ENCODE measurements at places on chromosomes 6 and 20. TPM values are rescaled to one million over a fixed set of nuclear protein-coding genes. Genes with fewer than 3 reads are reported as not detected.

DNA sequence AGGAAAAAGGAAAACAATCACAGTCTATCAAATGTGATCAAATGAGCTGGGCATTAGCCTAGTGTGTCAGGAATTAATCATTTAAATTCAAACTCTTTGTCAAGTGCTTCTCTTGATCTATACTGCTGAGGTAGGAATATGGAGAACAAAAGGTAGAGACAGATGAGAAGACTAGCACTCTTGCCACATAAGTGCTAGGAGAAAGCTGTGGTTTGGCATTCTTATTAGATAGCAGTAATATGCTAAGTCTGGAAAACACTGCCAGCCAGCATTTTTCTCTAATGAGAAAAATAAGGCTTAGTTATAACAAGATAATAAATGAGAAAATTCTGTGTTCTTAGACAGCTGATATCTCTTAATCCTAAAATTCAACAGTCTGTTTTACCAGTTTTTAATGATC lies 38.9 kb downstream of the ORC3 start:
- H3K27me3 ChIP-seq = no peaks in the 10 kb centered on the region
- no peak overlapping the region for H3K4me3 ChIP-seq

DNA sequence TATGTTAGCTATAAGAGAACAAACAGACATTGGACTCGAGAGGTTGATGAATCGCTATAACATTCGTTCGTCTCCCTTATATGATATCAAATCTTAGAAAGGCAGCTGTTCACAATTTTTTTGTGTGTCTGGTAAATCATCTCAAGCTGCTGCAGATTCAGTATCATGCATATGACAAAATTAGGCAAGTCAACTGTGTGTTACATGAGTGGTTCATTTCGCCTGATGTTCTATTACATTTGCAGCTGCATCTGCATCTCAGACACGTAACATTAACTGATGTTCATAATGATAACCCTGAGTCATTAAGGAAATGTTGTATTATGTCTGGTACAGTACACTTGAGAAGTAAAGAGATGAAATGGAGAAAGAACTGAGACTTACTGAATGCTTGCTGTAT lies 92.1 kb downstream of the NKAIN2 start:
- no peaks in the 10 kb centered on the region for H3K36me3 ChIP-seq
- no peak overlapping the region for H3K27ac ChIP-seq
- H3K4me1 ChIP-seq = no peaks in the 10 kb centered on the region
- no peak overlapping the region for H3K4me3 ChIP-seq

GRCh38 chr6:43970913-43971775 lies 156.1 kb downstream of the MRPL14 start:
- no peaks in the 10 kb centered on the region for H3K36me3 ChIP-seq
- no peak overlapping the region for H3K4me3 ChIP-seq
- peak overlapping the region; percentile 58 for H3K27ac ChIP-seq
- H3K27me3 ChIP-seq = peaks cover 9% of the 10 kb centered on the region
- DNase-seq = no peak

Gene PRSS16
- 0.57 TPM for total RNA-seq

Gene HSPA1A
- 72.3 TPM for total RNA-seq

Data from neural crest cell (in vitro differentiated cells).